ENCODE measurements at places on chromosomes 4 and X.

- no peak for DNase-seq
These were observed 127.1 kb downstream of the KLHL13 start for GRCh38 chrX:117989512-117989911.

- DNase-seq, result no peak
These were observed 16.9 kb upstream of the TMEM165 start for GRCh38 chr4:55378617-55379467.

DNA sequence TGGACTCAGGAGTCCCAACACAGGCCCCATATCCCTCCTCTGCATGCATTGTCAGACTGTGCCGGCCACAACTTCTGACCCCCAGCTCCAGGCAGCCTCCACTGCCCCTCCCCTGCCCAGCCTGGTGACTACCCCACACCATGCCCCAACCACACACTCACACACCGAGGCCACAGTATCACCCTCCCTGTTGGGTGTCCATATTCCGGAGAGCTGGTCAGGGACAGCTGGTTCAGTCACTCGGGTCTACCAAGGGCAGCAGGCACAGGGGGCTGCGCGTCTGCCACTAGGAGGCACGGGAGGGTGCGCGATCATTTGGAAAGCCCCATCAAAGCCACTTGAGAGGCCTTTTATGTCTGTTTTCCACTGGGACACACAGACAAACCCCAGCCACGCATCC lies 26.3 kb downstream of the CCNQ start:
- no peak for DNase-seq

GRCh38 chr4:37138789-37139188 lies 105.8 kb upstream of the NWD2 start:
- DNase-seq, result no peak

DNA sequence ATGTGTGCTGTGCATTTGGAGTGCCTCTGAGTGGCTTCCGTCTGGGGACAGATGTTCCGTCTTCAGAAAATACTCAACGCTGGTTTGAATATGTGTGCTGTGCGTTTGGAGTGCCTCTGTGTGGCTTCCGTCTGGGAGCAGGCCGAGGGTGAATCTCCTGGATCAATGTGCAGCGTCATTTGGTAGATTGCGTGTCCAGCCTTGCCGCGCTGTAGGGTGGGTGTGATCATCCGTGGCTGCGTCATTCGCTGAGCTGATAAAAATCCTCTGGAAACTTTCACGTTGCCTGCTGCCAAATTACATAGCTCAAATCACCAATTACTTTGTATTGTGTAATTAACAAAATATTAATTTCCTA lies 12.1 kb downstream of the UVSSA start:
- no peak for DNase-seq

DNA sequence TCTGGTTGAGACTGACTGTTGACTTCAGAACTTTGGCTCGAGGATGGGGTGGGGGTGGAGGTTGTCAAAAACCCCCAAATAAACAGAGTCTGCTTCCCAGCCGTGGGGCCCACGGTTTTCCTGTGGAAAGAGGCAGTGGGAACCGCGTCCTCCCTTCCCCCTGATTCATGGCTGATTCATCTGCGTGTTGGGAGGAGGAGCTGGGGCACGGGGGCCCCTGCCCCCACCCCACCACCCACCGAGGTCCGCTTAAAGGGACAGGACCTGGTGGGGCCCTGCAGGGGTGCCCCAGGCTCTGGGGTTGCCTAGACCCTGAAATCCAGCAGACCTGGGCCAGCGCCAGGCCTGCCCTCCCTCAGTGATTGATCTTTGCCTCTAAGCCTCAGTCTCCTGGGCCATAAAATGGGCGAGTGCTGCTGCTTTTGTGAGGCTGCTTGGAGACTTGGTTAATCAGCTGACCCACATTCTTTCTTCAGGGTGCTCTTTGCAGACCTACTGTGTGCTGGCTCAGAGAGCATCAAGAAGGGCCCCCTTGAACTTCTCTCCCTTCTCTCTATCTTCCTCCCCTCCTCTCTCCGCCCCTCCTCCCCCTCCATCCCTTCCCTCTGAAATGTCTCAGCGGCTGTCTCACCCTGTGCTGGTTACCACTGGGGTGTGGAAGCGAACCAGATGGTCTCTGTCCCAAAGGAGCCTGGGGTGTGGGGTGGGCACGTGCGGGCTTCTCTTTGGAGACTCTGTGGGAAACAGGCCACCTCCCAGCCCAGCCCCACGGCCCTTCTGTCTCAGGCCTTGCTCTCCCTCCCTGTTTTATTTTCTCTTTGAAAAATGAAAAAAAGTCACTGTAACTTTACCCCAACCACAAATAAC lies 9.1 kb downstream of the HTRA3 start:
- DNase-seq, result no peak

- DNase-seq, result no peak
These were observed 1.3 kb upstream of the SEPSECS start for GRCh38 chr4:25161593-25161950.

- no peak for DNase-seq
These were observed 629.7 kb downstream of the STIM2 start for GRCh38 chr4:27490315-27490714.

- no peak for DNase-seq
These were observed 18.6 kb upstream of the NKX3-2 start for GRCh38 chr4:13562876-13563275.

DNA sequence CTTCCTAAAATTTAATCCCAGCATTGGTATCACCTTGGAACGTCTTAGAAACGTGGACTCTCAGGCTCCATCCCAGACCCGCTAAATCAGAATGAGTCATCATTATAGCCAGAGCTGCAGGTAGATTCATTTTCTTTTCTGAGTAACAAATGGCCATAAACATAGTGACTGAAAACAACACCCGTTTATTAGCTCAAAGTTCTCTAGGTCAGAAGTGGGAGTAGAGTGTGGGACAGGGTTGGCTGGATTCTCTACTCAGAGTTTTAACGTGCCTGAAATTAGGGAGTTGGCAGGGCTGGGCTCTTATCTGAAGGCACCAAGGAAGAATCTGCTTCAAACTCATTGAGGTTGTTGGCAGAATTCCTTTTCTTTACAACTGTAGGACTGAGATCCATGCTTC lies 101.8 kb upstream of the C1QTNF7 start:
- DNase-seq, result no peak

DNA sequence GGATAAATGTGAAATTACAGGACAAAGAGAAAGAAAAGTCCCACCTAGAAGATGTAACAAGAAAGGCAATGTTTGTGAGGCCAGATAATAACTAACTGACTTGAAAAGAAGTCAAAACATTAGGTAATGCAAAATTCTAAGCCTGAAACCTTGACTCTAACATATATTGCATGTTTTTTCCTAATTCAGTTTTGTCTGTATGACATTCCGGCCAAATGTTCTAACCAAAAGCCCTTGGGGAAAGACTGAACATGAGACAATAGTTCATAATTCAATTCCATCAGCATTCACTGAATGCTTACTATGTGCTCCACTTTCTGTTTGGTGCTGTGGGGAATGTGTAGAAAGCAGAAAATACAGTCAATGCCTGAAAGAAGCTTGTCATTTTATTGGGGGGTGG lies 84.8 kb upstream of the PLAC1 start:
- no peak for DNase-seq

DNA sequence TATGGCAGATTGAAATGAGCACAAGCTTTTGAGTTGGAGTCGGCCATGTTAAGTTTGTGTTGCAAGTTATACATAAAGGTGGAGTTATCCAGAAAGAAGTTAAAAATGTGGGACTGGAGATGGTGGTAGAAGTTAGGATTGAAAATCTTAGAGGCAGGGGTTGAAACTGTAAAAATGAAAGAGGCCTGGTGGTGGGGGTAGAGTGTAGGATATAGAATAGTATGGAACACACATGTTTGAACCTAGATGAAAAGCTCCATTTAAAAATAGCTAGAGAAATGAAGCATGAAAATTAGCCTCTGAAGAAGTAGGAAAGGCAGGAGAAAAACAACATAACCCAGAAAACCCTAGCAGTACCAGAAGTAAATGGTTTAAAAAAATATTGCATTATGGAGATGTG lies 131.8 kb upstream of the ENPEP start:
- no peak for DNase-seq

- no peak for DNase-seq
These were observed 178.5 kb downstream of the GABRB1 start for GRCh38 chr4:47209833-47210232.

- no peak for DNase-seq
These were observed 364.6 kb downstream of the ZIC3 start for GRCh38 chrX:137930533-137930932.

DNA sequence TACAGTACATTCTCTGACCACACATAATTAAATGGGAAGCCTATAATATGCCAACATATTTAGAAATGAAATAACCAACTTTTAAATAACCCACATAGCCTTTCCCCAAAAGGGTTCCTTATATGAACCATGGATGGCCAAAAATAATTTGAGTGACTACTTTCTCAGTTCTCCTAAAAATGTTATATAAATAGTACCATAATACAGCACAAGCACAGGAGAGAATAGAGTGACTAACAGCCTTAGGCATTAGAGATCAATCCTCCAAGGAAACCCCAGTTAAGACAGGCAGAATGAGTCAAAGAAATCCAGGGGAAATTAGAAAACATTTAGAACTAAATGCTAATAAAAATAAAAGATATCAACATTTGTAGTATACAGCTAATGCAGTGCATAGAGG lies 50.2 kb downstream of the ANKRD17 start:
- no peak for DNase-seq

DNA sequence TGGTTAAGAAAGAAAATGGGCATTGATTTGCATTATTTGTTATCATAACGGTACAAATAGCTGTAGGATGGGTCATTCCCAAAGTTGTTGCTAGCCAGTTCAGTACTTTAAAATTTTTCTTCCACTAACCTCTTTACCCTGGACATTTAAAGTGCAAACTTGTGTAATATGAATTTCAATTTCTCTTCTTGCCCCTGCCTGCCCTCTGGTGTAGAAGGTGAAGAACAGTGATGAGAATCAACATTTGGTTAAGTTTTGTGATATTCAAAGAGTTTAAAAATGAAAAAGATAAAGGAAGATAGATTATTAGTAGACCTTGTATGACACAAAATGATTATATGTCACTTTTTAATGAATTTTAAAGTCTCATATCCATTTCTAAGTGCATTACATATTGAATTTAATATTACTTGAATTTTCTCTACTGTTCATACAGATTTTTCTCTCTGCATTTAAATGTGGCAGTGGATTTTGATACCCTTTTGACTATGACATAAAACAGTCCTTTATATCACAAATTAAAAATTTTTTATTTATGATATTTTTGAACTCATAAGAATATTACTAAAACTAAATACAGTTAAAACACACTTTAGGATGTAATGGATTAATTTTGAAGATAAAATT lies 337.7 kb downstream of the BMPR1B start:
- DNase-seq, result no peak

- DNase-seq, result no peak
These were observed 82.2 kb upstream of the PRPS2 start for GRCh38 chrX:12709047-12709446.

- DNase-seq, result no peak
These were observed 50.3 kb upstream of the HGFAC start for GRCh38 chr4:3391422-3391821.

DNA sequence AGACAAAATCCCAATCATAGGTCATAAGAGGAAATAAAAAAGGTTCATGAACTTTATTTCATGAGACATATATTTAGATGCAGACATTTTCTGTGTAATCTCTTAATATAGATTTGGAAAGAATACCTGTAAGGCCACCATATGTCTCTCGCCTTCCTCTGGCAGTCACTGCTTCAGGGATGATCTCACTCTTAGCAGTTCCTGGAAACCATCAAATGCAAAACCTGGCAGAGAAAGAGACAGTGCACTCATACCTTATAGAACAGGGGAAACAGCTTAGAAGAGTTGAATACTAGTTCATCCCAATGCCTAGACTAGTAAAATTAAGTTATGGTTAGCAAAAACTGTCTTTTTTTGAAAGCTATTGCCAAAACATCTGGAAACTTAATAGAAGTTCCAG lies 243.3 kb downstream of the GASK1B start:
- DNase-seq, result no peak

- no peak for DNase-seq
These were observed 1.6 kb downstream of the EMCN start for GRCh38 chr4:100516225-100516624.

DNA sequence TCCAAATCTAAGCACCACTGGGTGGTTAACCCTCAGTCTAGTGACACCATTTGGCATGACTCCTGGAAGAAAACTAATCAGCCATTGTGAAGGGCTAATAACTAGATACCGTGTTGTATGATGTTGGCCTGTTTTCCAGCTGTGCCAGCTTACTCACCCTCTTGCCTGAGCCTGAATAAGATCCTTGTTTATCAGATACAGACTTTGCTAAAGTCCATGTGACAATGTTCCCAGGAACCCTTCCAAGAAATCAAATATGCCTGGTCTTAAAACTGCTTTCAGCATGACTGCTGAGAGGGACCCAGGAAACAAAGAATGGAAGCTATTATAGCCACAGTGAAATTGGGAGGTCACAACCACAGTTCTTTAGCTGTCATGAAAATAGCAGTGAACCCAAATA lies 640.8 kb upstream of the INTU start:
- DNase-seq, result no peak

DNA sequence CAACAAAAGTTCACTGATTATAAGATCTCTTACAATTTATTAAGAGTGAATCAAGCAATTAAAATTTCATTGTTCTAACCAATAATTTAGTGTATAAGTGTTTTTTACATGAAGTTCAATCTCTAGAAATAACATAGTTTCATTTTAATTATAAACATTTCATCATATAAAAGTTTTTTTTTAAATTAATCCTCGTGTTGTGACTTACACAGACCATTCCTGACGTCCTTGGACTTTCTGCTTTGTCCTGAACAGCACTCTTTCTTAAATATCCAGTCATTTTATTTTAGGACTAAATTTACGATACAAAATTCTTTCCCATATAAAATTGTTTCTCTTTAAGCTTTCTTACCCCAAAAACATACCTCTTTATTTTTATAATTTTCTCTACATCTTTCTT lies 841.7 kb upstream of the POU3F4 start:
- DNase-seq, result no peak

- DNase-seq, result no peak
These were observed 14.3 kb upstream of the GABRB1 start for GRCh38 chr4:47017081-47017480.

- no peak for DNase-seq
These were observed 162.9 kb upstream of the PGRMC2 start for GRCh38 chr4:128450326-128451120.

- DNase-seq, result no peak
These were observed 6.0 kb upstream of the EFNB1 start for GRCh38 chrX:68822641-68823410.

DNA sequence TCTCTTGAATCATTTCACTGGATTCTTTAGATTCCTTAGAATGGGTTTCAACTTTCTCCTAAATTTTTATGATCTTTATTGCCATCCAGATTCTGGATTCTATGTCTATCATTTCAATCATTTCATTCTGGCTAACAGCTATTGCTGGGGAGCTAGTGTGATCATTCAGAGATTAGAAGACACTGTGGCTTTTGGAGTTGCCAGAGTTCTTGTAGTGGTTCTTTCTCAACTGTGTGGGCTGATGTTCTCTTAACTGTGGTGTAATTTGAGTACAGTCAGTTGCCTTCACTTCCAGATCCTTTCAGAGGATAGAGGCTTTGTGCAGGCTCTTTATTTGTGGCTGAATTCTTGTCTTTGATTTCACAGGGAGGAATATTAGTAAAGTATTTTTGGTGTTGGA lies 12.1 kb upstream of the CSN2 start:
- DNase-seq, result no peak

- no peak for DNase-seq
These were observed 151.5 kb downstream of the CFAP47 start for GRCh38 chrX:36071061-36071460.
